ENCODE measurements at places on chromosomes 7 and 10.

GRCh38 chr10:26779176-26779860 lies 81.4 kb downstream of the ABI1 start:
- no peak for DNase-seq

- peak; percentile 4 for DNase-seq
Observed at GRCh38 chr7:30276203-30276900, 8.0 kb upstream of the ZNRF2 start.

GRCh38 chr7:35891004-35891830 lies 90.4 kb downstream of the SEPTIN7 start:
- no peak for DNase-seq

GRCh38 chr7:70457482-70457881 lies 674.5 kb upstream of the GALNT17 start:
- DNase-seq: no peak

DNA sequence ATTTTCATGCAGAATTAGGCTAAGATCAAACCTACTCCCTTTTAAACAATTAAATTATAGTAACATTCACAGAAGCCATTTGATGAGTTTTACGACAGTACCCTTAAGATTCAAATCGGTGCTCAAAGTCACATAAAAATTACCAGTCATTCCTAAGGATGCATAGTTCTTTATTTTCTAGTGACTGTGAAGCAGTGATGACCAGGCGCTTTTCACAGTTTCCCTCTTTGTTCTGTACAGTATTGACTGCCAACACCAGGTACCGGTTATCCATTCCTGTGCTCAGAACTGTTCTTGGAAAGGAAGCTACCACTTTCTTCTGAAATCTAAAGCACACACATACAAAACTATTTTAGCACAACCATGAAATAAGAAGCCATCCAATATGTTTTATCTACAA lies 1.9 kb downstream of the DNA2 start:
- no peak for DNase-seq

DNA sequence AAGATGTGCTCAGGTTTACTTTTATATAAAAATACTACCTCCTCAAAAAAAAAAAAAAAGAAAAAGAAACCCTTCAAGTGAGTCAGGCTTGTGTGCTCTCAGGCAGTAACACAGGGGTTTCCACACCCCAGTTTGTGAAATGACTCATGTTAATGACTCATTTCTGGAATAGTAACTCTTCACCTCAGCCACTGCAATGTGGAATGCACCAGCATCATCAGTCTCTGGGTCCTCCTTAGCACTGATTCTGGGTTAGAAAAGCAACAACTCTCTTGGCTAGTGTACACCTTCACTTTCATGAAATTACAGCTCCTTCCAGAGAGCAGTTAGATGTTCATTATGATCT lies 110.6 kb downstream of the EMX2 start:
- no peak for DNase-seq

DNA sequence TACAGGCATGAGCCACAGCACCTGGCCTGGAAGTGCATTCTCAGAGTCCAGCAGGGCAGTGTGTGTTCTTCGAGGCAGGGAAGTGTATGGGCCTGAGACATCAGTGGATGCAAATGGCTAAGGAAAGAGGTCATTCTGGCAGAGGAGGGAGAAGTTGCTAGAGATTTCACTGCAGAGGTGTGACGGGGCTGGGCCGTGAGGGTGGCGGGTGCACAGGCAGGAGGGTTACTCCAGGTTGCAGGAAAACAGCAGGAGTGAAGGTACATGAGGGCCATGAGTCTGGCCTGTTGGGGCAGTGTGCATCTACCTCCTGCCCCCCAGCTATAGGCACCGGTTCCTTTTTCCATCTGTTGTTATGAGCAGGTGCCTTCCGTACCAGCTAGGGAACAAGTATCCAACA lies 29.3 kb downstream of the COL26A1 start:
- DNase-seq: no peak
